ENCODE measurements at places on chromosomes 2 and 18.
A peak's percentile ranks its signal among the peaks of the same experiment; 100 is the strongest.

- no peak overlapping the region for H3K4me3 ChIP-seq
- peaks cover 17% of the 10 kb centered on the region for H3K36me3 ChIP-seq
- H3K4me1 ChIP-seq, result peaks cover 24% of the 10 kb centered on the region
- H3K27me3 ChIP-seq, result no peaks in the 10 kb centered on the region
- no peak overlapping the region for H3K27ac ChIP-seq
Measured at GRCh38 chr2:15640261-15640711, 48.6 kb downstream of the DDX1 start.

DNA sequence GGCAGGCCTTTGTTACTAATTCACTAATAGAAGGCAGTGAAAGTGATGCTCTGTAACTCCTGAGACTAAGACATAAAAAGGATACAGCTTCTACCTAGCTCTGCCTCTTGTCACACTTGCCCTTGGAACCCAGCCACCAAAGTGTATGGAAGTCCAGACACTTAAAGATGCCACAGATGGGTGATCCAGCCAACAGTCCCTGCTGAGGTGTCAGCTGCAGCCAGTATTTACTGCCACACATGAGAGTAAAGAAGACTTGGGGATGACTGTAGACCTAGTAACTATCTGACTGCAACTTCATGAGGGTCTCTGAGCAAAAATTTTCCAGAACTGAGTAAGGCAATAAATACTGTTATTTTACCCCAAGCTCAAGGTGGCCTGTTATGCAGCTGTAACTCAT, 8.8 kb downstream of the IMMT start:
- H3K27me3 ChIP-seq, result no peaks in the 10 kb centered on the region
- peak overlapping the region; percentile 80 for H3K27ac ChIP-seq
- DNase-seq, result no peak

DNA sequence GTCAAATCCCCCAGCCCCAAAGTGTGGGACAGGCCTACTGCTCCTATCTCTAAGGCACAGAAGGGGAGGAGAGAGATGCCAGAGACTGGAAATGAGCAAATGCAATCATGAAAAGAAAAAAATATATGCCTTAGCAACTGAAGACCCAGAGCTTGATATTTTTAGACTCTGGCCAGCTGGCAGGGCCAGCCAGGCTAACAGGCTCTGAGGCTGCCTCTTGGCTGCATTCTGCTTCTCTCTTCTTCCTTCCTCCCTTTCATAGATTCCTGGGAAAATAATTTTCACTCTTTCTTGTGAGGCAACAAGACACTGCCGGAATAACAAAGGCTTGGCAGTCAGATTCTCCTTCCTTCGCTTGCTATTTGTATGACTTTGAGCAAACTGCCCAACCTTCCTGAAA, 209.1 kb downstream of the RAD51AP2 start:
- H3K4me3 ChIP-seq, result no peak overlapping the region
- H3K4me1 ChIP-seq, result peaks cover 28% of the 10 kb centered on the region
- H3K27me3 ChIP-seq, result no peaks in the 10 kb centered on the region
- H3K36me3 ChIP-seq, result no peaks in the 10 kb centered on the region

DNA sequence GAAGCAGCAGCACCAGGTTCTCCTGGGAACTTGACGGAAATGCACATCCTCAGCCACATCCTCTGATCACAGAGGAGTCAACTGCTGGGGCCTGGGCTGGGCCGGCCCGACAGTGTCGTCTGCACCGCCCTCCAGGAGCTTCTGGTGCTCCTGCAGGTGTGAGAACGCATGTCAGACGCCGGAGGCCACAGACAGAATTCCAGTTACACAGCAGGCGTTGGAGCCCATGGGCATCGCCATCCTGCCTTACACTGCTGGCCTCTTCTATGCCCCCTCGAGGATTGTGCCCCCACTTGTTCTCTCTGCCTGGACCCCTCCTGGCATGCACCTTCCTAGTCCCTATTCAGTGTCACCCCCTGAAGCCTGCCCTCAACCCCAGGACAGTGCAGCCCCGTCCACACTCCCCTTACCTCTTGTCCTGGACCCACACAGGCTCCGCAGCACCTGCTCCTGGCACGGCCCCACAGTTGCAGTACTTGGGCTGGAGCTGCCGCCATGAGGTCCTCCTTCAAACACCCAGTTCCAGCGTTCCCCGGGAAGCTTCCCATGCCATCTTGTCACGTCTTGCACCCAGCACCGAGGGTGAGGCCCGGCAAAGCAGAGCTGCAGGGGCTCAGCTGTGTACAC, 37.5 kb downstream of the ADI1 start:
- H3K27me3 ChIP-seq, result peaks cover 3% of the 10 kb centered on the region
- H3K4me1 ChIP-seq, result no peaks in the 10 kb centered on the region
- DNase-seq, result no peak
- H3K4me3 ChIP-seq, result no peak overlapping the region

GRCh38 chr2:125004106-125004800, 979.2 kb downstream of the CNTNAP5 start:
- DNase-seq, result no peak
- H3K27ac ChIP-seq, result no peak overlapping the region
- H3K4me1 ChIP-seq, result peaks cover 3% of the 10 kb centered on the region
- H3K4me3 ChIP-seq, result no peak overlapping the region
- H3K27me3 ChIP-seq, result no peaks in the 10 kb centered on the region

- no peaks in the 10 kb centered on the region for H3K27me3 ChIP-seq
- H3K36me3 ChIP-seq, result no peaks in the 10 kb centered on the region
- H3K4me1 ChIP-seq, result 0 out of 2 replicates have a peak, but pooled peaks cover 3% of the 10 kb centered on the region
Measured at GRCh38 chr18:61459896-61460648, 126.8 kb downstream of the CDH20 start.

- peaks cover 20% of the 10 kb centered on the region for H3K4me1 ChIP-seq
- no peak for DNase-seq
- no peak overlapping the region for H3K27ac ChIP-seq
- peaks cover 14% of the 10 kb centered on the region for H3K36me3 ChIP-seq
Measured at GRCh38 chr2:16784652-16785051, 119.0 kb upstream of the CYRIA start.

DNA sequence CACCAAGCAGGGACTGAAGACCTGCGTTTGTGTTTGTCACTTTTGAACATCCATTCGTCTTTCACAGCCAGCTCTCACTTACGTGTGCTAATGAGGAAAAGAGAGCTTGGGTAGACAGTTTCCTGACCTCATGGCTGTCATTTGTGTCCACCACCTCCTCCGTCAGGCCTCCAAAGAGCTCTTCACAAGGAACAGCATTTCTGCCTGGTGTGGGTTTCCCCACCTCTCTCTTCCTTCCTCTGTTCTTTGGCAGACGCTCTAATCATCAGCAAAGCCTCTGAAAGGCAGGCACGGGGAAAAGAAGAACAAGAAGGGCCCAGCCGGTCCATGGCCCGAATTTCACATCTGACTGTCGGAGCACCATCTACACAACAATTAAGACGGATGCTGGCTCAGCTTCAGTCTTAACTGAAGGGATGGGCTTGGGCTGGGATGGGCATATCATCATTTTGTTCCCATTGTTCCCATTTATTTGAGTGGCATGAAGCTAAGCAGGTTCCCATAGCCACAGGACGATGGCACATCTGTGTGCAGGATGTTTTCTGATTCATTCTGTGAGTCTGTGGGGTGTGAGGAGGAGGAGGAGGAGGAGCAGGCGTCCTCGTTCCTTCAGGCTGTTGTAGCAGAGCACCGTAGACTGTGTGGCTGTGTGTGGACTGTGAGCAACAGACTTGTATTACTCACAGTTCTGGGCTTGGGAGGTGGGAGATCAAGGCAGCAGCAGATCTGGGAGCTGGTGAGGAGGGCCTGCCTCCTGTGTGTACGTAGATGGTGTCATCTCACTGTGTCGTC, 66.4 kb downstream of the TSHZ1 start:
- H3K4me1 ChIP-seq, result peaks cover 21% of the 10 kb centered on the region
- H3K27me3 ChIP-seq, result no peaks in the 10 kb centered on the region
- H3K27ac ChIP-seq, result peak overlapping the region; percentile 42
- no peak overlapping the region for H3K4me3 ChIP-seq
- no peak for DNase-seq

DNA sequence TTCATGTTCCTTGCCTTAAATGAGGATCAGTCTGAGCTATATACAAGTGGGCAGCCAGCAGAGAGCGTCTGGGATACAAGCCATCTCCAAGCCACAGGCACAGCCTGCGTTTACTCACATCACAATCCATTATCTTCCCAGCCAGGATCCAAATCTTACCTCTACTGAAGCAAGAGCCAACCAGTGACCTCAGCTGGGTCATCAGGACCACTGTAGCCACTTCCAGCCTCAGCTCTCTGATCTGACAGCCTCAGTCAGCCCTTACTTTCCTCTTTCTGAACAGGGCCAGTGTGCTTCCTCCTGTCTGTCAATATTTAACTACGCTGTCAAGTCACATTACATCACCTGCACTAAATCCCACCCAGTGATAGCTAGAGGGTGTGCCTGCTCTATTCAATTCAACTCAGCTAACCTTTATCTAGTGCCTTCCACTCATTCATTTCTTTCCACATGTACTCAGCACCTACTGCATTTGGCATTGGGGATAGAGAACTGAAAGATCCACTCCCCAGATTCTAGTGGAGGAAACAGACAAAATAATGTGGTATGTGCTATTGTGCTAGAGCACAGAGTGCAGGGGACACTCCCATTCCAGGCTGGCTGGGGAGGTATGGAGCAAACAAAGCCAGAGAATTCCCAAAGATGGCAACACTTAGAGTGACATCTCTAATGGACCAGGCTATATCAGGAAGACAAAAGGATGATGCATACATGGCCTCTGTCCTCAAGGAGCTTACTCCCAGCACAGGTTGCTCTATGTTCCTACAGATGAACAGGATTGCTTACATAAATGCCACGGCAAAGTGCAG, 146.5 kb downstream of the NCKAP5 start:
- H3K27ac ChIP-seq, result no peak overlapping the region
- DNase-seq, result no peak
- H3K36me3 ChIP-seq, result no peaks in the 10 kb centered on the region
- H3K4me3 ChIP-seq, result no peak overlapping the region
- H3K4me1 ChIP-seq, result peaks cover 58% of the 10 kb centered on the region

DNA sequence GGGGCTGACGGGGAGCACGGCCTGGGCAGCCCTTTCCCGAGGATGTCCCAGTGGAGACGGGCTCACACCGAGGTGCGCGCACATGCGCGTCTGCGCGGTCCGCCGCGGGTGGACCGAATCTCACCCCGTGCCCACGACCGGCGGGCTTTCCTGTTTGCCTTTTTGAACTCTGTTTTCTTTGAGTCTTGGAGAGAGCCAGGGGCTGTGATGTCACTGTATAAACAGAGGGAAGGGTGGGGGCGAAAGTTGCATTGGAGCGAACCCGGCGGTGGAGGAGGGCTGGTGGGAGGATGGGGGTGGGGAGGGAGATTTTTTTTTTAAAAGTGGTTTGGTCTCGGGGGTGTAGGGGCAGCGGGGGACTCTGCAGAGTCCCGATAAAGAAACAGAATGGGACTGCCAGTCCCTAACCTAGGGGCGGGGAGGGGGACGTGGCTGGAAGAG, 141.2 kb upstream of the CTAGE1 start:
- peaks cover 30% of the 10 kb centered on the region for H3K4me1 ChIP-seq
- peaks cover 67% of the 10 kb centered on the region for H3K27me3 ChIP-seq
- H3K27ac ChIP-seq, result no peak overlapping the region
- peak; percentile 12 for DNase-seq

DNA sequence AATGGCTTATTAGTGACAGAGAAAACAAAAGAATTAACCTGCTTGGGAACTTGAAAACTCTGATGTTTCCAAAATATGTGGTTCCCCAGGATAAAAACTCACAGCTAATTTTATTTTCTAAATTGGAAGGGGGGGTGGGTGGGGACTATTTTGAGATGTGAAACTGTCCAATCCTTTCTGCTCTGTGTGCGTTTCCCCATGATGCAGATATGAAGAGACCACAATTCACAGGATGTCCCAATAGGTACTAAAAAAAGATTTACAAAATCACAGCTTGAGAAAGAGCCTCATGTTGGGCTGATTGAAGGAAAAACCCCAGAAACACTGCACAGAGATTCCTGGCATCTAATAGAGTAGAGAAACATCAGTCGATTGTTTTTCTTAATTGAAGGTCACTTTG, 273.2 kb downstream of the ARHGAP15 start:
- peaks cover 4% of the 10 kb centered on the region for H3K4me1 ChIP-seq
- no peak overlapping the region for H3K27ac ChIP-seq
- no peaks in the 10 kb centered on the region for H3K36me3 ChIP-seq
- DNase-seq, result no peak
- no peaks in the 10 kb centered on the region for H3K27me3 ChIP-seq

GRCh38 chr2:118968961-118969733, 27.2 kb downstream of the MARCO start:
- H3K27me3 ChIP-seq, result peaks cover 15% of the 10 kb centered on the region
- no peak overlapping the region for H3K27ac ChIP-seq
- no peak overlapping the region for H3K4me3 ChIP-seq
- H3K36me3 ChIP-seq, result no peaks in the 10 kb centered on the region

DNA sequence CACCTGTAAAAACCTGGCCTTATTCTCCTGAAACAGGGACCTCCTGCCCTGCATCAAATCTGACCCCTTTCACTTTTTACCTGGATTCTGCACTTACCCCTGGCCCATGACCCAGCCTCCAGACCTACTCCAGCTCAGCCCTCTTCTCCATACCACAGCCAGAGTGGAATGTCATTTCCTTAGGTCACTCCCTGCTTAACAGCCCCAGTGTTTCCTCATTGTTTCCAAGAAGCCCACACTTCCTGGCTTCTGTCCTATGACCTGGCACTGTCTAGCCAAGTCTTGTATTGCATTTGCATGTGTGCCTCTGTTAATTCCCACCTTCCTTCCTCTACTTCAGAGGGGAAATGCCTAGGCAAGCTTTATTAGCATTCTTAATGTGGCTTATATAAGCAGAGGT, 51.4 kb upstream of the TRIB2 start:
- peaks cover 16% of the 10 kb centered on the region for H3K36me3 ChIP-seq
- H3K27ac ChIP-seq, result no peak overlapping the region
- H3K27me3 ChIP-seq, result no peaks in the 10 kb centered on the region

DNA sequence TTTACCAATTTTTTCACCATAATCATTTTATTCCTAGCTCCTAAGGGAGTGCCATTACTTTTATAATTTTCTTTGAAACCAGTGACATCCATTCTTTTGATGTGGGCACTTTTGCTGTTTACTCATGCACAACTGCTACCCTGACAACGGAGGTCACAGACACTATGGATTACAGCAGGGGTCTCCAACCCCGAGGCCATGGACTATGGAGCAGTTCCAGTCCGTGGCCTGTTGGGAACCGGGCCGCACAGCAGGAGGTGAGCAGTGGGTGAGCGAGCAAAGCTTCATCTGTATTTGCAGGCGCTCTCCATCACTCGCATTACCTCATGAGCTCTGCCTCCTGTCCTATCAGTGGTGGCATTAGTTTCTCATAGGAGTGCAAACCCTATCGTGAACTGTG, 34.6 kb downstream of the PRPF40A start:
- no peak overlapping the region for H3K4me3 ChIP-seq
- DNase-seq, result no peak
- H3K4me1 ChIP-seq, result no peaks in the 10 kb centered on the region
- no peak overlapping the region for H3K27ac ChIP-seq
- peaks cover 78% of the 10 kb centered on the region for H3K36me3 ChIP-seq
- H3K27me3 ChIP-seq, result no peaks in the 10 kb centered on the region

DNA sequence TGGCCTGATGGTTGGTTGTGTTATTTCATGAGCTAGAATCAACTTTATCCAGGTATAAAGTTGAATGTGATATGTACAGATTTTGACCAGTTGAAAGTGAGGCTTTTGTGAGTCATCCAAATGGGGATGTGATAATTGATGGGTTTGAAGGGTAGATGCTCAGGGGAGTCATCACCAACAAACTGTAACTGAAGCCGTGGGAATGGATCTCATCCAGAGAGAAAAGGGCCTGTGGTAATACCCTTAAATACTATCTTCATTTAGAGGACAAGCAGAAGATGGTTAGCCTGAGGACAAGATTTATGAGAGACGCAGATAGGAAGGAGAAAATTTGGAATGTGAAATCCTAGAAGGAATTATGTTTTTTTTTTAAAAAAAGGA, 90.5 kb upstream of the MYO3B start:
- no peak overlapping the region for H3K4me3 ChIP-seq
- no peaks in the 10 kb centered on the region for H3K27me3 ChIP-seq
- H3K27ac ChIP-seq, result no peak overlapping the region
- H3K36me3 ChIP-seq, result peaks cover 22% of the 10 kb centered on the region

GRCh38 chr18:58694720-58695468, 23.6 kb downstream of the MALT1 start:
- H3K4me1 ChIP-seq, result peaks cover 9% of the 10 kb centered on the region
- H3K27me3 ChIP-seq, result no peaks in the 10 kb centered on the region
